ENCODE measurements at places on chromosomes 2 and 18. TPM values are rescaled to one million over a fixed set of nuclear protein-coding genes. Genes with fewer than 3 reads are reported as not detected.

GRCh38 chr2:176885661-176886060 lies 326.9 kb upstream of the HNRNPA3 start:
- no peak for DNase-seq

- no peak for DNase-seq
Measured at GRCh38 chr2:109438146-109438545, 175.6 kb downstream of the SEPTIN10 start.

GRCh38 chr2:3670376-3670775 lies 12.4 kb downstream of the ALLC start:
- no peak for DNase-seq

Gene NETO1
- total RNA-seq = 12.1 TPM

Measured in A673 (cell line).